ENCODE measurements at places on chromosomes 12 and 14.
A peak's percentile ranks its signal among the peaks of the same experiment; 100 is the strongest.

DNA sequence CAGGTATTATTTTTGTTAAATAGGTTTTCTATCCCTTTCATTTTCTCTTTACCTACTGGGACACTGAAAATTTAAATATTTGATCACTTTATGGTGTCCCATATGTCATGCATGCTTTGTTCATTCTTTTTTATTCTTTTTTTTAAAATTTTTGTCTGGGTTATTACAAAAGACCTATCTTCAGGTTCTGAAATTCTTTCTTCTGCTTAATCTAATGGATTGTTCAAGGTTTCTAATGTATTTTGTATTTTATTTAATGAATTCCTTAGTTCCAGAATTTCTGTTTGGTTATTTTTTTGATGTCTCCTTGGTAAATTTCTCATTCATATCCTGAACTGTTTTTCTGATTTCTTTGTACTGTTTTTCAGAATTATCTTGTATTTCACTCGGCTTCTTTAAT is 20.2 kb upstream of the VASH1 start:
- no peak for DNase-seq

- DNase-seq: no peak
These were observed 572.8 kb upstream of the STXBP6 start for GRCh38 chr14:25622763-25623162.

DNA sequence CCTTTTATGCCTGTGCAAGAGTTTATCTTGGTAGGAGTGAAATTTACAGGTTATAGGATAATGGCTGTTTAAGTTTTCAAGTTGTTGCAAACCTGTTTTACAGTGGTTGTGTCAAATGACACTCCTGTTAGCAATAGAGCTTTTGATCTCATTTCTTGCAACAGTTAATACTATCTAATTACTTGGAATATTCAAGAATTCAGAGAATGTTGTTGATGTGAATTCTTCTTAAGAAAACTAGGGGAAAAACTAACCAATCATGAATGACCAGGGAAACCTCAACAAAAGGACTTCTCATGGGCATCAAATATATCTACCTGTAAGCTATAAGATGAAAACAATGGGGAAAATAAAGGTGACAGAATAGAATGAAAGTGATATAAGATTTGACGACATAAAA is 85.0 kb downstream of the IPO8 start:
- no peak for DNase-seq

DNA sequence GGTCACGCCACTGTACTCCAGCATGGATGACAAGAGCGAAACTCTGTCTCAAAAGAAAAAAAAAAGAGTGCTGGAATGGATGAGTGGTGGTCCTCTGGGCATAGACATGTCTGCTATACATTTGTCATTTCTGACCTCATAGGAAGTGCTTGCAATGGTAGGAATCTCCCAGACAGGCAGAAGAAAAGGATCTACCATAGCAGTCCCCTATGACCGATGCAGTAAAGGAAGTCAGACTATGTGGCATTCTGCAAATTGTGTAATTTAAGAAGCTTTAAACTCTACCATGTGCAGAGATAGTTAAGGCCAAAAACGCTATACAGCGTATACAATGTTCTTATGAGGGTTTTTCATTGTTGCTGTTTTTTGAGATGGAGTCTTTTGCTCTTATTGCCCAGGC is 24.7 kb upstream of the RAP1B start:
- no peak for DNase-seq

GRCh38 chr12:84789184-84789583 is 123.4 kb downstream of the SLC6A15 start:
- no peak for DNase-seq

- no peak for DNase-seq
These were observed 9.2 kb downstream of the PPP1R1A start for GRCh38 chr12:54579258-54579657.

DNA sequence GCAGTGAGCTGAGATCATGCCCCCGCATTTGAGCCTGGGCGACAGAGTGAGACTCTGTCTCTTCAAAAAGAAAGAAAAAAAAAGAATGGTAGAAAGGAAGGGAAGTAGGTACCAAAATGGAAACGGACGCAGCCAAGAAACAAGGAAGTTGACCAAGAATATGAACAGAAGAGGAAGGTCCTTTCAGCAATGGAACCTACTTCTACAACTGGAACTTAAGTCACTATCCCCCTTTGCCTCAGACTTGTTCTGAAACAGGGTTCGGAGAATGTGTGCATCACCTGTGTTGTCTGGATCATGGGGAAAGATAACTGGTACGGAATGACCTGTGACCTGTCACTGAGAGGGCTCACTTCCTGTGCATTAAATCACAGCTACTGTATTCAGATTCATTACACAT is 43.9 kb upstream of the RNASE1 start:
- DNase-seq: no peak

DNA sequence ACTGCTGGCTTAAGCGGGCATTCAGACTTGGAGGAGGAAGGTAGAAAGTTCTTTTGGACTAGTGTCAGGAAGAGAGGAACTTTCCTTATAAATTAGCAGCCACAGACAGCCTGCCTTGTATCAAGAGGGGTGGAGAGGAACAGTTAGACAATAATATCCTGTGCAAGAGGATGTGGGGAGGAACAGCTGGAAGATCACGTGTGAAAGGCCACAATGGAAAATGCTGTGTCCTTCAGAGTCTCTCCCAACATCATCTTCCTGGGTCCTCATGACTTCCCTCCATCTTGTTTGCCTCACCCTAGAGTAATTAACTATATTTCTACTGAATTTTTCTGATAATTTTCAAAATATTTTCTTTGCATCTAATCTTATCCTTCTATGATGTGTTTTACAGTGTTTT is 117.4 kb downstream of the MGAT4C start:
- DNase-seq: no peak

- DNase-seq: no peak
These were observed 54.0 kb upstream of the RASSF8 start for GRCh38 chr12:25904442-25904841.

DNA sequence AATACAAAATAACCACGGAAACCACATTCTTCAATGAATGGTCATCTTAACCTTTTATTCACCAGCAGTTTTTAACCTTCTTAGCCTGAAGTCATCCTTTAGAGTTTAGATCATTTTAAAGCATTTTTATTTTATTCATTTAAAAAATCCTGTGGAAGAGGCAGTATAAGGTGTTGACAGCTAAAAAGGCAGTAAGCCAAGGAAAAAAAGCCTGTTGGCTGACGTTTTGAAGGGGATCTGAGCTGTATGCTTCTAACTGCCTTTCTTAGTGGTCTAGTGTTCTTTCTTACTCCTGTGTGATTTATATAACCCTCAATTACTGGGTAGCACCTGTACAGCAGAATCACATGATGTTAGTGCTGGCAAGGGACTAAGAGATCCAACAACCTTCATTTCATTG is 438.3 kb upstream of the SEL1L start:
- no peak for DNase-seq

DNA sequence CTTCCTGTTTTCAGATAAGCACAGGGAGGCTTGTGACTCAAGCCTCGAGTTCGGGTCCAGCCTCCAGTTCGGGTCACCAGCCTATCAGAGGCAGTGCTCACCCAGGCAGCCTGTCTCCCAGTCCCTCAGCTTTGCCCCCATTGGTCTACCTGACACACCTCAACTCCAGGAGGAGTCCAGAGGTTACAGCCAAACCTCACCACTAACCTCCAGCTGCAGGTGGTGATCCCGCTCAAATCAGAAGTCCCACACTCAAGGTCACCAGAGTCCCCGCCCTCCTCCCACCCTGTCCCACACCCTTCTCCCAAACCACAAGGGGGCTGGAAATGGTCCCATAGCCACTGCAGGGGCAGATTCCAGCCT is 42.1 kb downstream of the KDM2B start:
- no peak for DNase-seq

GRCh38 chr14:61346793-61347192 is 25.4 kb downstream of the PRKCH start:
- DNase-seq: no peak

GRCh38 chr12:26734510-26735248 is 98.3 kb downstream of the ITPR2 start:
- no peak for DNase-seq

DNA sequence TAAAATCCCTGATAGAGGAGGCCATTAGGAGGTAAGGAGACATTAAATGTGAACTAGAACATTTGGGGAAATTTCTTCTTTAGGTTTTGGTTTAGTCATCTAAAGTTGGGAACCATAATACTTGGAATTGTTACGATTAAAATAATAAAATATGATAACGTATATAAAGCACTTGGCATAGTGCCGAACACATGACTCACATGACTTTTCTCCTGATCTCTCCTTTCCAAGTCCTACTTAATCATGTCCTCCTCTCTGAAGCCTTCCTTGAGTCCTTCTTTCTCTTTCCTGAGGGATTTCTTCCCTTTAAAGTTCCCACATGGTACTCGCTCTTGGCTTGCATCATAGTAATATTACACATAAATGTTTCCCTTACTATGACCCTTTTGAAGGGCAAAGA is 20.0 kb downstream of the BEST3 start:
- DNase-seq: no peak

GRCh38 chr12:112349431-112349830 is 32.8 kb downstream of the HECTD4 start:
- DNase-seq: no peak

DNA sequence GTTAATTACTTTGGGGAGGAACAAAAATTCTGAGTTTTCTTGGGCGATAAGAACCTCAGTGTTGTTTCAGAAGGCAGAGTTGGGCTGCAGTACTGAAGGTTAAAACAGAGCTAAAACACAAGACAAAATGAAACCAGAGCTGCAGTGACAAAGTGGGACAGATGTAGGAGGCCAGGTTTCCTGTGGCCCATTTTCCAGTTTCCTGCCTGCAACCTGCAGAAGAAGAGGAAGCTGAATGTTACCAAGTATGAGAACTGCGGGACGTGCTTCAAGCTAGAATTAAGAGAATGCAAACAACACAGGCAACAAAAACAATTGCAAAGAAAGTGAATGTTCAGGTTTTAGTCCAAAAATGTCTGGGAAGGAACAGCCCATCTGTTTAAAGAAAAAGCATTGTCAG is 17.8 kb downstream of the ELK3 start:
- DNase-seq: no peak

- DNase-seq: no peak
These were observed 22.8 kb downstream of the JDP2 start for GRCh38 chr14:75450381-75451276.

- DNase-seq: no peak
These were observed 1.7 kb upstream of the SYNE3 start for GRCh38 chr14:95518045-95518751.

DNA sequence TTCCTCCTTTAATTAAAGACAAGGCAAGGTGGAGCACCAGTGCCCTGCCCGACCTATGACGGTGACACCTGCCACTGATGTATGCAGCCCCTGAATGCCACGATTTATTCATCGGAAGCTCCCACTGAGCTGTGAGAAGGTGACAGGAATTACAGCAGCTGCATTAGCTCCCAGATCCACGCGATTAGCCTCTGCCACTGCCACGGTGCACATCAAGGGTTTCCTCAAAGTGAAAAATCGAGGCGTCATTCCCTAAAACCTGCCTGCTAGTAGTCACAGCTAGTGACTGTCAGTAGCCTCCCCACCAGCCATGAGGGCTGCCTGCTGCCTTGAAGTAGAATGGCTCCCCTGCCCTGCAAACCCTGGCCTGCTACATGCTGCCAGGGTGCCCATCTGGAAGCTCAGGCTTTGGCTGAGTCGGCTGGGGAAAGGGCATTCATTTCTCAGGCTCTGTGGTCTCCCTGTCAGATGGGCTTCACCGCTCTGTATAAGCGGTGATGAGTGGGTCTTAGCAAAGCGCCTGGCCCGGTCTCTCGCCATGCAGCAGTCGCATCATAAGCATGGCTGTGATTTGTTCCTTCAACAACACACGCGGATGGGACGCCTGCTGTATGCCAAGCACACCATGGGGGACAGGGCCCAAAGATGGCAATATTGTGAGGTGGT is 8.2 kb upstream of the BCL11B start:
- DNase-seq: no peak

GRCh38 chr14:65421201-65421981 is 8.9 kb downstream of the FUT8 start:
- DNase-seq: peak; percentile 55

- DNase-seq: peak; percentile 24
These were observed 62.3 kb downstream of the BHLHE41 start for GRCh38 chr12:26062566-26062965.

DNA sequence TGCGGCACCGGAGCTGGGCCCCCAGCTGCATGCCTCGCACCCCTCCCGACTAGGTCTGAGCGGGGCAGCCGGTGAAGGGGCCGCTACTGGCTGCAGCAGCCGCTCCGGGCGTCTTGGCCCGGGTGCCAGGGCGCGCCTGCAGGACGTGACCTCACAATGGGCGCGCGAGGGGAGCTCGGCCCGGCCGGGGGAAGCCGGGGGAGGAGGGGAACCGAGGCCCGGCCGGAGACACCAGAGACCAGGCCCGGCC is 353 bp downstream of the BAG5 start:
- no peak for DNase-seq

DNA sequence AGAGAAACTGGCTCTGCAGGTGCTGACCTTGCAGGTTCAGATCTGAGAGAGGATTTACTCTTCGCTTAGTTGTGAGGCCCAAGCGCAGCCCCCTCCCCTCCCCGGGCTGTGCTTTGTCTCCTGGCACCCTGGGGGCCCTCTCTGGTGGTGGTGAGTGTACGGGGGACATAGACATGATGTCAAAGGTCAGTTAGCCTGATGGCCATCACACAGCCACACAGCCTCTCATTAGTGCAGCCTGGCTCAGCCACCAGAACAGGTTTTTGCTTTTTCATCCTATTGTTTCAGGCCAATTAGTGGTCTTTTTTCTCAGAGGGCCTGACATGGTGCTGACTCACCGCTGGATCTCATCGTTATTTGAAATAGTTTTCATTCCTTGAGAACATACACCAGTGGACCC is 437.9 kb downstream of the AACS start:
- no peak for DNase-seq

GRCh38 chr12:3537719-3538465 is 46.9 kb downstream of the PRMT8 start:
- DNase-seq: no peak

DNA sequence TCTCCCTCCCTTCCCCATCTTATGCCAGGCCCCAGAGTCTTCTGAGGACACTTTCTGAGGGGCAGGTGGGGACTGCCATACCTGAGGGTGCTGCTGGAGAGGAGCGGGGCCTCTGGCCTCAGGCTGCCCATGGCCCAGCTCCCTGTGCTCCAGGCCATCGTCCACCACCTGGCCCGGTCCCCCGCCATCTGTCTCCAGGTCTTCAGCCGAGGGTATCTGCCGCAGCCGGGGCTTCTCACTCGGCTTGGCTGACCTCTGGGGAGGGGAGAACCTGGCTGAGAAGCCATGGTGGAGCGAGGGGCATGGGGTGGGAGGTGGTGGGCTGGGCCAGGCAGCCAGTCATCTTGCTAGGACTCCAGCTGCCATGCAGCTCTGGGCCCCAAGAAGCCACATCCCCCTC is 21.6 kb downstream of the SLC48A1 start:
- DNase-seq: no peak

GRCh38 chr12:18872770-18873169 is 134.9 kb downstream of the CAPZA3 start:
- no peak for DNase-seq

- no peak for DNase-seq
These were observed 94.0 kb downstream of the TSPAN9 start for GRCh38 chr12:3171195-3171591.

GRCh38 chr14:99192028-99192621 is 79.9 kb downstream of the BCL11B start:
- no peak for DNase-seq

Data from AG09309 (cell line).